NCI-H1092 (cell line): ENCODE measurements at places on chromosomes 6 and 20.

DNA sequence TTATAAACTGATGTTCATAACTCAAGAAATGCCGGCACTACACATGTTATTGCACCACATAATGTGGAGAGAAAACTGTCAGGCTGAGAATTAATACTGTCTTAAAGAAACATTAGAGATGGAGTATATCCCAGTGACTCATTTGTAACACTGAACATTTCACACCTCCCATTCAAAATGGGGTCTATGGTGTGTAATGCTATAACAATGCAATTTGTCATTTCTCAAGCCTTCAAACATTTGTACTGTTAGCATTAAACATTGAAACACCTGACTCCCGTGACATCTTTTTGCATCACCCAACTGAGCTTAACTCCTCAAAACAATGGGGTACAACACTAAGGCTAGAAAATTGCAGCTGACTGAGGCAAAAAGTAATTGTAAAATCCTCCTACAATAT, 151.7 kb downstream of the DST start:
- DNase-seq: no peak

GRCh38 chr6:112258642-112259336, 4.4 kb upstream of the LAMA4 start:
- DNase-seq: no peak

- no peak for DNase-seq
These were observed 485.3 kb upstream of the BTBD3 start for GRCh38 chr20:11432407-11432806.

DNA sequence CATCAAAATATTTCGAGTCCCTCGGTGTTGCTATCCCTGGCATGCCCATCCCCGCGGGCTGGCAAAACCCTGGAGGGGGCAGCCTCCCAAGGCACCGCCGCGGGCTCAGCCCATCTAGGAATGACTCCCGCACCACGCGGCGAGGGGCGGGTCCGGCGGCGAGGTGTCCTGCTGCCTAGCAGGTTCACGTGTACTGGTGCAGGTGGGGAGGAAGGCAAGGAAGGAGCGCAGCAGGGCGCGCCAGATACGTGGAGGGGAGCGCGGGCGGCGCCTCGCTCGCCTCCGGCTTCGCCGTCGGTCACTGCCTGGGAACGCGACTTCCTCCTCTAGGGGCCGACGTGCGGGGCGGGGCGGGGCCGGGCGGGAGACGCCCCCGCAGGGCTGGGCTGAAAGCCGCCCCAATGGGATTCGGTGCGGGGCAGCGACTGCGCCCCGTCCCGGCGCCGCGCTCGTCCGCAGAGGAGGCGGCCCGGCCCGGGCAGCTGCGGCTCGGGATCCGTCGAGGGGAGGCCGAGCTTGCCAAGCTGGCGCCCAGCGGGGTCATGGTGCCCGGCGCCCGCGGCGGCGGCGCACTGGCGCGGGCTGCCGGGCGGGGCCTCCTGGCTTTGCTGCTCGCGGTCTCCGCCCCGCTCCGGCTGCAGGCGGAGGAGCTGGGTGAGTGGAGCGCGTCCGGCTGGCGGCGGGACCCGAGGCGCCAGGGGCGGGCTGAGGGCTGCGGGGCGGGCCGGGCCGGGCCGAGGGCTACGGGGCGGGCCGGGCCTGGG, at the start of gene DCBLD1:
Gene DCBLD1, plus strand, starts transcription at position 435 of the 764 bp plus-strand sequence. Its CDS starts 108 bp downstream, at position 543.
- no peak for DNase-seq

DNA sequence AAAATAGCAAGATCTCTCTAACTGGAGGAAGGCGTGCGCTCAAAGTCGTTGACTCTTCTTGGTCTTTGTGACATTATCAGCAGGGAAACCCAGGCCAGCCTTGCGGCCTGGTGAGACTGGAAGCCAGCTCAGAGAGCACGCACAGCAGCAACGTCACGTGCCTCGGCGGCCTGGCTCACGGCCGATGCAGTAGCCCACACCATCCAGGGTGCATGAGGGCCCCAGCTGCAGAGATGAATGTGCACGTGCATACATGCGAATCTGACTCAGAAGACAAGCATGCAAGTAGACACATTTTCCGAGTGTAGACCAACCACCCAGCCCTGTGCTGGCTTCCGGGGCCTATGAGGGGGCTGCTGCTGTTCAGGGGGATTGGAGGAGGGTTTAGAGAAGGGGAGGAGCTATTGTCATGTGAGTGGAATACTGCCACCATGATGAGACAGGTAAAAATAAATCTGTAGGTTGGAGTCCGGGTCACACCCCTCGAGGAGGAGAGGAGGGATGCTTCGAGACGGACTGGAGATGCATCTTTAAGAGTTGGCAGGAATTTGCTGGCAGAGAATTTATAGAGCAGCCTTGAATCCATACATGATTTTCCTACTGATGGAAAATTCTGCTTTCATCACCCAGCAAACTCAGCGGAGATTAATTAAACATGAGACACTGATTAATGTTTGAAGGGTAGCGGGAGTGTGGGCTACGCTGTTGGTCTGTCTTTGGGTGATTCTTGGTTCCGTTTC, 388.2 kb downstream of the CDH4 start:
- no peak for DNase-seq

GRCh38 chr20:32522776-32523612, 62.1 kb downstream of the NOL4L start:
- DNase-seq: peak; percentile 62

DNA sequence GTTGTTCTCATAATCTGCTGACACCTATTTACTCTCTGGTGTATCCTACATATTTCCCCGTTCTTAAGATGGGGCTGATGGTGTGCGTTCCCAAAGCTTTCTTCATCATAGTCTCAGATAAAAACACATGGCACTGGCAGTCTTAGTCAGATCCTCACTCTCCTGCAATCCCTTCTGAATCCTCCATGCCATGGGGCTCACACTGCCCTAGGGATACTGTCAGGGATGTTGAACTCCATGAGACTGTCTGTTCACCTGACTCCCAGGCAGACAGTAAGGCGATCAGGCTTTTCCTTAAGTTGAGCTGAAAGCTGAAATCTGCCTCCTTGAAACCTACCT, 76.0 kb downstream of the SLX4IP start:
- no peak for DNase-seq

DNA sequence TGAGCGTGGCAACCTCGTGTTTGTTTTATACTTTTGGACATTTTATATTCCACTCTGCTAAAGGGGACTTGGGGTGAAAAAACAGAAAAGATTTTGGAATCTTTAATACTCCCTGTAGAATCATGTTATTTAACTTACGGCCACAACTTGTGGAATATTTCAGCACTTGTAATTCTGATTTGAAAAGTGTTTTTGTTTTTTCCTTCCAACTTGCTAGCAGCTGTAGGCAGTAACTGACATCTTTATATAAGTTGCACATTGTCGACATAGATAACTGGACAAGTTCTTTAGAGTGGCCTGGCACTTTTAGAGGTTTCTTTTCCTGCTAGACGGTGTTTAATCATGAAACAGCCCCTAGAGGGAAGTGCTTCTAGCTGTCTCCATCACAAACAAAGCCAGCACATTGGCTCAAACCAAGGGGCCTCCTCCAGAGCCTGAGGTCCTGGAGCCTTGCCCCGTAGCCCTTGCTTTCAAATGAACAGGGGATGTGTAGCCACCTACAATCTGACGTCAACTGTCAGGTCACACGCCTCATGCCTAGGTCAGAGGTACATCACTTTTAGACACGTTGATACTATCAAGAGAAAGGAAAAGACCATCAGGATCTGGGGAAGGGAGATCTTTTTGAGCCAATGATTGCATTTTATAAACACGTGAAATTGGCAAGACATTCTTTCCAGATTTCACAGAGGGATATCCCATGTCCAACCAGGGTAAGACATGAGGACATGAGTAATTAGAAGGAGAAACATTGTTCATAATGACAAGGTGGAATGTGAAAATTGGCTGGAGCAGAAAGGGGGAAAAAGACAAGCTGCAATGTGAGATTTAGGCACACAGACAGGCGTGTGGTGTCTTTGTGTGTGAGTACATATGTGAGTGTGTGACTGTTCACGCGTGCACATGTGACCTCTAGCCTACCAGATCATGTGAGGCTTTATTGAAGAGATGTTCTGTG, 92.1 kb downstream of the TXNDC5 start:
- DNase-seq: no peak

GRCh38 chr6:22026164-22026678, 270.6 kb downstream of the PRL start:
- no peak for DNase-seq

DNA sequence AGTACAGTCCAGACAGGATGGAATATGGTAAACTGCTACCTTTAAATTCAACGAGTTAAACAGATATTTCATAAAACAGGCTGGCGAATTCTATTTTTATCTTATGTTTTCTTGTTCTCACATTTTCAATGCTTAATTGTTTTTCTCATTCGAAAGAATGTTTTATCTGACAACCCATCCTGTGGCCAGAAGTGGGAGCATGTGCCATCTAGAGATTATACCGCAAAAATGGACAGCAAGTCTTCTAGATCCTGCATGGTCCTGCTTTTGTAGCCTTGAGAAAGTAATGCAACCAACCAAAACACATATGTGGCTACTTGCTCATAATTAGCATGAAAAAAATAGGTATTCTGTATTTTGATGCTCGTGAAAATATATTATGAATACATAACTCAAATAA, 30.7 kb downstream of the TUBB2B start:
- no peak for DNase-seq

DNA sequence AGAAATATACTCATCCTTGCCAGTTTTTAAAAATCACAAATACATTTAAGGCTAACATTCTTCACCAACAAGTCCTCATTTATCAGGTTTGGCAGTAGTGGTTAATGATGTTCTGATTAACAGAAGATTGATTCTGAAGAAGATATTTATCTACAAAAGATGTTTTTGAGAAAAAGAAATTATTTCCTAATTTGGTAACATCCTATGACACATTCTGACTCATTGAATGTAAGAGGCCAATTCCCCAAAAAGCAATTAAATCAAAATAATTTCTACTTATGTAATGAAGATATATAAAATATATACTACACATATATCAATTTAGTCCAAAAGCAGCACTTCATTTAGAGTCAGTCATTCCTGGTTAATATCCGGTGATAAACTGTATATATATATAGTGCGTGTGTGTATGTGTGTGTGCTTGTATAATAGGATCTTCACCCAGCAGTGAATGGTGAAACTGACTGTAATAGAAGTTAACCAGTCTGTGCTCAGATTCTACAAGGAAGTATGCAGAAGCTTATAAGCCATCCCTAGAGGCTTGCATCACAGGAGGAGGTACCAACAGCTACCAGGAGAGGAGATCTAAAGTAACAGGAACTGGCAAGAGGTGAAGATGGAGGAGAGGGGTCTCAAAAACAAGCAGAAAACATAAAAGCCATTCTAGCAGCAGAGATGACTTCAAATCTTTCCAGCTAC, 82.9 kb upstream of the MARCKS start:
- no peak for DNase-seq

- no peak for DNase-seq
These were observed 197.8 kb downstream of the UST start for GRCh38 chr6:148944608-148945007.

GRCh38 chr6:37171970-37172812, 2.2 kb downstream of the PIM1 start:
- peak; percentile 68 for DNase-seq

GRCh38 chr20:63711085-63711645, 3.3 kb downstream of the ZGPAT start:
- DNase-seq: no peak

GRCh38 chr6:136324686-136325380, 35.2 kb upstream of the BCLAF1 start:
- DNase-seq: no peak

- no peak for DNase-seq
These were observed 93.4 kb downstream of the THBS2 start for GRCh38 chr6:169160091-169160854.

DNA sequence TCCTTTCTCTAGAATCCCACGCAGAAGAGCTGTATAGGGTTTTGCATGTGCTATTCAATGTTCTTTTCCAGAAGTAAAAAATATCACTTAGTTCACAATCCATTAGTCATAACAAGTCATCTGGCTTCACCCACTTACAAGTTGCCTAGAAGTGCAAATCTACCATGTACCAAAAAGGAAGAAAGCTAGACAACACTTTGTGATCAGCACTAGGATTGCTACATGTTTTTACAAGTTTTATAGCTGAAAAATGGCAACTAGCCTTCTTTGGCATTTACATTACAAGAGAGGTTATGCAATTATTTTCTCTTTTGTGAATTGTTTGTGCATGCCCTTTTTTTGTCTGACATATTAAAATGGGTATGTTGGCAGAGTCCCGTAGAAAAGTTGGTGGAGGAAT, 85.6 kb upstream of the PTPRK start:
- no peak for DNase-seq

- no peak for DNase-seq
These were observed 21.9 kb upstream of the TRAM2 start for GRCh38 chr6:52598824-52599190.

GRCh38 chr20:58312836-58313235, 3.3 kb downstream of the RAB22A start:
- DNase-seq: no peak

- peak; percentile 11 for DNase-seq
These were observed 835 bp downstream of the PRR18 start for GRCh38 chr6:166307082-166308032.

- DNase-seq: no peak
These were observed 4.0 kb downstream of the DSP start for GRCh38 chr6:7545316-7546019.

- no peak for DNase-seq
These were observed 44.5 kb downstream of the PXDC1 start for GRCh38 chr6:3707024-3707423.

DNA sequence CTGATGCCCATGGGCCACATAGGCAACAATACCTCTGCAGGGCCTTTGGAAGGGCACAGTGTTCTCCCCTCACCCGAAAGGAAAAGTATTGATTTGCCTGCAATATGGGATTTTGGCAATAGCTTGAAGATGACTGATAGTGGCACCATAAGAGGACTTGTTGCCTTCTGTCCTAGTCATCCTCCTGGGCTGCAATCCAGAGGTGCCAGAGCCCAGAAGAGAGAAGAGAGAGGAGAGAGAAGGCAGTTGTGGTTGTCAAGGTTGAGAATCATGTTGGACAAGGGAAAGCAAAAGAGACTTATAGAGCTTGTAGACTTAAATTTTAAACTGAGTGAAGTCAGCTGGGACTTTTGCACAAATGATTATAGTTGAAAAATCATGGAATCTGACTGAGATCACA, 14.6 kb downstream of the HDGFL1 start:
- DNase-seq: no peak

- no peak for DNase-seq
These were observed 478.8 kb downstream of the CD83 start for GRCh38 chr6:14596410-14596809.

GRCh38 chr6:80454197-80454596, 347.7 kb downstream of the BCKDHB start:
- DNase-seq: no peak

DNA sequence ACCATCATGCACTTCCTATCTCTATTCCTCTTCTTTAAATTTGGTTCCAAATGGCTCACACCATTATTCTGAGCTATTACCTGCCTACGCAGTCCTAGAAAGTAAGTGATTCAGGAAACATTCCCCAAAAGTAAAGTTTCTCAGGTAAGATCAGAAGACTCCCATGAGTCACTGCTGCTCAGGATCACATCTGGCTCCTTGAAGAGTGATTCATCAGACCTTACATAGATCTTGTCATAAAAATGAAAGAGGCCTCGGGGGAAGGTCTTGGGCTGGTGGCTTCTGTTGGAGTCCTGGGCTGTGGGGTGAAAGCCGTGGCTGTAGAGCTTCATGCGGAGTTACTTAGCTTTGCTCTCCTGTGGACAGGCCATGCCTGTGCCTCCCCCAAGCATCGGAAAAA, 35.9 kb downstream of the PLG start:
- DNase-seq: no peak

GRCh38 chr6:44107017-44107416, 20.2 kb downstream of the MRPL14 start:
- DNase-seq: no peak

- DNase-seq: no peak
These were observed 30.2 kb downstream of the ZHX3 start for GRCh38 chr20:41287327-41287726.
